Neuronal stem cell (in vitro differentiated cells): ENCODE measurements at places on chromosomes 13 and 19.

DNA sequence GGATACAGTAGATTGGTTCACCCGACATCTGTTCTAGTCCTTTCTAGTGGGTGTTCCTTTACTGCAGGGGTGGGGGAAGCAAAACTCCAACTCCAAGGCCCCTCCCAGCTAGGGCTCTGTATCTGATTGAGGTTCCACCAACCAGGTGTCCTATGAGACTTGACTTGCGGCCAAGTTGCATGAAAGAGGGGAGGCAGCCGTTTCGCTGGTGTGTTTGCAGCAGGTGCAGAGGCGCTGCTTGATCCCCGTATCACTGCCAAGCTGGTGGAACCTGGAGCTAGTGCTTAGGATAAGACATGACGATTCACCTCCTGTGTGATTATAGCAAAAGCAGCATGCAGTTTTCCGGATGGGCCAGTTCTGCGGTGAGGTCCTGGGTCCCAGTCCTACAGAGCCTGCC is 338.2 kb downstream of the UQCRFS1 start:
- no peak for DNase-seq

- DNase-seq = no peak
Measured at GRCh38 chr13:107580741-107581412, 634.5 kb downstream of the LIG4 start.

DNA sequence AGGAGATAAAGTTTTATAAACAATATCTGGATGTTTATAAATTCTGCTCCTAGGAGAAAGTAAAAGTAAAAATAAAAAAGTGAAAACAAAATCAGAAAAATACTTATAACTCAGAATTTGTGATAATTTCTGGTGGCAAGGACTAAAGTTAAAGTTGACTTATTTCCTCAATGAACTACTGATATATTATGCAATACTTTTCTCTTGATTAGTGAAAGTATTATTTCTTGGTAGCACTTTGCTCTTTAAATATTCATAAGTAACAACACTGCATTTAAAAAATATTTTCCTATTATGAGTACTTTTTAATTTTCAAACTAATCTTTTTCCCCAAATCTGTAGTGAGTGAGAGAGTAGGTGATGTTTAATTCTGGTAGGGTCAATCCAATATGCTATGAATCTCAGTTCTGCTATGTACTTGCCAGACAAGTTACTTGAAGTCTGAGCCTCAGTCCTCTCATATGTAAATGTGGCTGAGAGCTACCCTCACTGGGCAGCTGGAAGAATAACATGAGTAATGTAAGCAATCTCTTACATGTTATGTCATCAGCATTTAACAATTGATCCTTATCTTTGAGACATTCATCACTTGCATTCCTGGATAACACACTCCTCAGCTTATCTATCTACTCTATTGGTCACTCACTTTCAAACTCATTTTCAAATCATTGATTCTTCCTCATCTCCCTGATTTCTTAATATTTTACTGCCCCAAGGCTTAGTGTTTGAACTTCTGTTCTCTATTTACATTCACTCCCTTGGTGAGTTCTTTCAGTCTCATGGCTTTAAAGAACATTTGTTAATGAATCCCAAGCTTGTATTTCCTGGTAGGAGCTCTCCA is 239.0 kb downstream of the RGCC start:
- no peak for DNase-seq

DNA sequence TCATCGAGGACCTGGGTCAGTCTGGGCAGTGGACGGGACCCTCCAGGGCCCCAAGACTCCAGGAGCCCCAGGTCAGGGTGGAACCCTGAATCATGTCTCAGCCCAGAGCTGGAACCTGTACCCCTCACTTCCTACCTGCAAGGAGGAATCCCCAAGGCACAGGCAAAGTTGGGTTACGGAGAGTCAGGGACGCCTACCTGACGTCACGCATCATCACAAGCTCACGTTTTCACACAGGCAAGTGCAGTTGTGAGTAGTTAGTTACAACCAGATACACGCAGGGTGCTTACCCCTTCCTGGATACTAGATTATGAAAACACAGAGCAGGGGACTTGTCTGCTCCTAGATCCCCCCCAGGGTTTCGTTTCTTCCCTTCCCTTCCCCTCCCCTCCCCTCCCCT is 1.9 kb downstream of the RETN start:
- DNase-seq = no peak
